ENCODE measurements at places on chromosomes 12 and 14.
A peak's percentile ranks its signal among the peaks of the same experiment; 100 is the strongest.

DNA sequence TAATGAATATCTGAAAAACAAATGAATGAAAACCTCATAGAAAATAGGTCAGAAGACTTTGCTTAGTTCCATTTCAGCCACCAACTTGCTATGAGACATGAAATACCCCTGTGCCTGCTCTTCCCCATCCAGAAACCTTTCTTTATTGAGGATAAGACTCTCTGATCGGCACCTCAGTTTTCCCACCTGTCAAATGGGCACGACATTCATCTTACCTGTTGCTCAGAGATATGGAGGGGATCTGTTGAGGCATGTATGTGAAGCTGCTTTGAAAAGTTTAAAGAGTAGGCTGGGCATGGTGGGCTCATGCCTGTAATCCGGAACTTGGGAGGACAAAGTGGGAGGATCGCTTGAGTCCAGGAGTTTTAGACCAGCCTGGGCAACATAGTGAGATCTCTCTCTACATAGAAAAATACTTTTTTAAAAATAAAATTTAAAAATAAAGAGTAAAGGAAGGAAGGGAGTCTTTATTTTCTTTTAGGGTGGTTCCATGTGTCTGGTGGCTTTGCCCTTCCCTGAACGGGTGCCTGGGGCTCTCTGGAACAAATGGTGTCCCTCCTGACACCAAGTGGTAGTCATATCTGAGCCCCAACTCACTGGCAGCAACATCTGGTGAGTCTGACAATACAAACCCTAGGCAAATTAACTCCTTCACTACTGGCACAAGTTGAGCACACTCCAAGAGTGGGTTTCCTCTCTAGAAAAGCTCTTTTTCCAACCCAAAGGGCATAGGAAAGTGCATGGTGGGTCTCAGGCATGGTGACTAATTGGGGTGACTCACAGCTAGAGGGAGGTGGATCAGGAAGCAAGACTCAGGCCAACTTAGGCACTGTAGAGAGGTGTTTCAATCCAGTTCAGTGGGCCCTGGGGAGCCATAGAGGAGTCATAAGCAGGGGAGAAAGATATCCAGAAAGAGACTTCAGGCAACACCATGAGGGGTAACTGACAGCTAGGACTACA lies 42.1 kb downstream of the MAP1LC3B2 start:
- no peak for DNase-seq

DNA sequence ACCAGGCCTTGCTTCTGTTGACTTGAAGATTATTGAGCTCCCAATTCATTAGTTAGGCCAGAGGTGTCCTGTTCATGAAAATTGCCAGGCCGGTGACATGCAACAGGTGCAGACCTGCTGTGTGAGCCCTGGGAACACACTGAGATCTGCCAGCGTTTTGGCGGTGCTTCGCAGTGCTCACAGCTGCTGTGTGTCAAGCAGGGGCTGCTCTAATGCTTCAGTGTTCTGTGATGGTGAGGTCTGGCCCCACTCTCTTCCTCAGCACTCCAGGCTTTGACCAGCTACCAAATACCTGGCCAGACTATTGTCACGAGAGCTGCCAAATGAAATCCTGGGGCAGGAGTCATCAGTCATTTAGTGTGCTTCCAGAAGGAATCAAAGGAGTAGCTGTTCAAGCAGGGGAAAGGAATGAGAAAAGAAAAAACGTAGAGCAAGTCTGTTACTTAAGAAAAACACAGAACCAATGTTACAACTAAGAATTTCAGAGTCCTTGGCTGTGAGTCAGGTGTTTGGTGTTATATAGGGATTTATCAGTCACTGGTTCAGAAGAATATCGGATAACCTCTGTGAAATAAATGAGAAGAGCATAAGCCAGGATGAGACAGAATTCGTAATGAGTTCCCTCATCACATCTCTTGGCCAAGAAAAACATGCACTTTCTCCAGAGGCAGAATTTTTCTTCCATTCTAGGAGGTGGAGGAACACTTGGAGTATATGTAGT lies 150.8 kb downstream of the FBXL14 start:
- DNase-seq, result no peak

GRCh38 chr14:75441728-75442127 lies 13.9 kb downstream of the JDP2 start:
- no peak for DNase-seq

DNA sequence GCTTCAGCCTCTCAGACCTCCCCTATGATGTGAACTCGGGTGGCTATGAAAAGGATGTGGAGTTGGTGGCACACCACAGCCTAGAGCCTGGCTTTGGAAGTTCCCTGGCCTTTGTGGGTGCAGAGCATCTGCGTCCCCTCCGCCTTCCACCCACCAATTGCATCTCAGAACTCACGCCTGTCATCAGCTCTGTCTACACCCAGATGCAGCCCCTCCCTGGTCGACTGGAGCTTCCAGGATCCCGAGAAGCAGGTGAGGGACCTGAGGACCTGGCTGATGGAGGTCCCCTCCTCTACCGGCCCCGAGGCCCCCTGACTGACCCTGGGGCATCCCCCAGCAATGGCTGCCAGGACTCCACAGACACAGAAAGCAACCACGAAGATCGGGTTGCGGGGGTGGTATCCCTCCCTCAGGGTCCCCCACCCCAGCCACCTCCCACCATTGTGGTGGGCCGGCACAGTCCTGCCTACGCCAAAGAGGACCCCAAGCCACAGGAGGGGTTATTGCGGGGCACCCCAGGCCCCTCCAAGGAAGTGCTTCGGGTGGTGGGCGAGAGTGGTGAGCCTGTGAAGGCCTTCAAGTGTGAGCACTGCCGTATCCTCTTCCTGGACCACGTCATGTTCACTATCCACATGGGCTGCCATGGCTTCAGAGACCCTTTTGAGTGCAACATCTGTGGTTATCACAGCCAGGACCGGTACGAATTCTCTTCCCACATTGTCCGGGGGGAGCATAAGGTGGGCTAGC lies 7.0 kb upstream of the RPS26 start:
- DNase-seq, result no peak

- DNase-seq, result no peak
Measured at GRCh38 chr14:38549564-38549963, 293.7 kb upstream of the CLEC14A start.

GRCh38 chr12:49868952-49869815 lies 26.3 kb upstream of the BCDIN3D start:
- DNase-seq, result peak; percentile 48

- DNase-seq, result no peak
Measured at GRCh38 chr12:101759396-101760047, 20.3 kb upstream of the SYCP3 start.

DNA sequence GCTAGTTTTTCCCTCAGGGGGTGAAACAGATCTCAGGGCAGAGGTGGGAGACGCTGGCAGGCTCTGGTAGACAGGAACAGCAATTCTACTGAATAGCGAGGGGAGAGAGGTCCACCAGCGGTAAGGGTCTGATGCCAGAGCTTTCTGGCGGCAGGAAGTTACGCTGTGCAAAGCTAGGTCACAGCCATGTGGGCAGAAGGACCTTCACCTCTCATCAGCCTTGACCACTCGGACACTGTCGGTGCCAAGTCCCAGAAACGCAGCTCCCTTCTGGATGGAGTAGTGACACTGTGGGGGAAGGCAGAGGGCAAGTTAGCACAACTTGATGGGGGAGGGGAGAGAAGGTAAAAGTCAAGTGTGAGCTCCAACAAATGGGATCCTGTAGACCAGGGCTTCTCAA lies 10.3 kb upstream of the ZNF740 start:
- DNase-seq, result no peak

- DNase-seq, result no peak
Measured at GRCh38 chr12:52673217-52673616, 7.0 kb downstream of the KRT1 start.

DNA sequence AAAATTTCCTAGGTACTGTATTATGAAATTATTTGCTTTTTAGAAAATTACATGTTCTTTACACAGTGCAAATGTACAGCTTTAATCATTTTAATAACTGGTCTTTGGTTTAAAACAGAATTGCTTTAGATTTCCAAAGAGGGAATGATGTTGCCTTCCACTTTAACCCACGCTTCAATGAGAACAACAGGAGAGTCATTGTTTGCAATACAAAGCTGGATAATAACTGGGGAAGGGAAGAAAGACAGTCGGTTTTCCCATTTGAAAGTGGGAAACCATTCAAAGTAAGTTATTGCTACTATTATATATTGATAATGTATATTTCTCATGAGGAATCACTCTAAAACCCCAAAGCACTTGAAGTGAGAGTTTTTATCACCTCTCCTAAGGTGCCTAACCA lies 13.4 kb downstream of the LGALS3 start:
- DNase-seq, result no peak

DNA sequence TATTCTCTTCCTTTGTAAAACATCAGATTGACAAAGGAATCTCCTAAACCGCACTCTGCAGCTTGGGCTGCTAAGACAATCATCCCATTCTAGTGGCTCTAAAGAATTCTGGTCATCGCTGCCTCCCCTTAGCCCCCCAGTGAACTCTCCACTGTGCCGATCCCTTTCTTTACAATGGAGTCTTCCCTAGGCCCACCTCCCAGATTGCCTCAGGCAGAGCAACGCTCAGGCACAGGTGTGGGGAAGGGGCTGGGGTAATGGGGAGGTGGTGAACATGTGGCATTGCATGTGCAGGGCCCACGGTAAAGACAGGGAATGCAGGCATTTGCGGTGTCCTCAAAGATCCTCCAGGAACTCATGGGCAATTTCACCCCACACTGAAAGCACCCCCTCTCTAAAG lies 86.3 kb downstream of the PLEKHG3 start:
- DNase-seq, result no peak

- DNase-seq, result no peak
Measured at GRCh38 chr14:55891692-55892091, 226.5 kb upstream of the PELI2 start.

GRCh38 chr14:41875116-41875515 lies 268.4 kb downstream of the LRFN5 start:
- DNase-seq, result no peak

GRCh38 chr14:55730592-55731310 lies 150.7 kb downstream of the KTN1 start:
- peak; percentile 48 for DNase-seq

DNA sequence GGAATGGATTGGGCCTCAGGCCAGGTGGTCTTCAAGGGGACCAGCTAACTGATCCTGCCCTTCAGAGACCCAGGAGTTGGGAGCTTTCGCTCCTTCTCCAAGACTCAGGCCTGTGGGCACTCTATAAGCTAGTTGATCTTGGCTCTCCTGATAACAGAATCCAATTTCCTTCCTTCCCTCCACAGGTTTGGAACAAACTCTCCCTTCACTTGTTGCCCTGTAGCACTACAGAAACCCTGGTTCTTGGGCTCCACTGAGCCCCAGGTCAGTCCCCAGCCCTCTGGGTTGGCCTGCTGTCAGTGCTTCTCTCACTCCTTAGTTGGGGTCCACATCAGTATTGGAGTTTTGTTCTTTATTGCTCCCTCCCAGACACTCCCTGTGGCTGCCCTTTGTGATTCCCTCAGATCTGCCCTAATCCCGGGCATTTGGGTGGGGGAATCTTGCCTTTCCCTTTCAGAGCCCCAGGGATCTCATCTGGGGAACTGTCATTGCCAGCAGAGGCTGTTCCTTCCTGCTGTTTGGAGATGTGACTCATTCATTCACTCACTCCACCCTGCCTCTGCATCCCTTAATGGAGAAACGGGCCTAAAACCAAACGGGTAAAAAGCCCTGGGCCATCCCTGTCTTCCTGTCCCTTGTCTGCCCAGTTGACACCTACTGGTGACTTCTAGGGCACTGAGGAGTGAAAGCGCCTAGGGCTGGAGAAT lies 4.4 kb upstream of the GPD1 start:
- DNase-seq, result no peak

DNA sequence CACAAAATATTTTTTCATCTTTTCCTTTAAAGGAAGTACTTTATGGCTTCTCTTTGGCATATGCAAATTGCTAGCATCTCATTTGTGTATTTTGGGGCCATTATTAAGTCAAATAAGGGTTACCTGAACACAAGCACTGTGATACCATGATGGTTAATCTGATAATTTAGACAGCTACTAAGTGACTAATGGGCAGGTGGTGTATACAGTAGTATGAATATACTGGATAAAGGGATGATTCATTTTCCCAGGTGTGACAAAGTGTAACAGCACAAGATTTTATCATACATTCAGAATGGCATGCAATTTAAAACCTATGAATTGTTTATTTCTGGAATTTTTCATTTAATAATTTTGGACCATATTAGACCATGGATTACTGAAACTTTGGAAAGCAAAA lies 27.2 kb upstream of the ANO4 start:
- DNase-seq, result no peak

- DNase-seq, result no peak
Measured at GRCh38 chr14:33564774-33565630, 385.9 kb downstream of the EGLN3 start.

- DNase-seq, result no peak
Measured at GRCh38 chr14:105490267-105490571, 827 bp upstream of the TEDC1 start.

GRCh38 chr12:98751580-98752115 lies 106.6 kb downstream of the APAF1 start:
- DNase-seq, result no peak

DNA sequence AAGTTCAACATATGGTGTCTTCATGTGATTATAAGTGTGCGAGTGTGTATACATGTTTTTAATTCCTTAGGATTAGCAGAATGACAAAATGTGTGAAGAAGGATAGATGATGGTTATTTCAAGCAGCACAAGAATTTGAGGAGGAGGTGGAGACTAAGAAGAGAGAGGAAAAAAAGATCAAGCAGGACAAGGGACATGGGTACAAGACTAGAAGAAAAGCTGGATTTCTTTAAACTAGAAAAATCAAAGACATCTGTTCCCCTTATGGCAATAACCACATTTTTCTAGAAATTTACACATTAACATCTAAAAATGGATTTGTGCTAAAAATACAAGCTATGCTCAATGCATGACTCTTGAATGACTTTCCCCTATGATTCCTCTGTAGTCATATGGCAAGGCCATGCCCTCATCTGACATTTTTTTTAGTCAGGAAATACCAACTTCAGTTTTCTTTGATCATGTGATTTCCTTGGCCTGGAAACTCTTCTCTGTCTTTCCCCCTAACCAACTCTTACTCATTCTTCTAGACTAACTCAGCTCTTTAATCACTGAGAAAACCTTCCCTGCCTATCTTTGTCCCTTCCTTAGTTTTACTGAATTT lies 435.8 kb downstream of the NRXN3 start:
- DNase-seq, result no peak

GRCh38 chr12:5222011-5222461 lies 178.4 kb downstream of the KCNA5 start:
- no peak for DNase-seq

DNA sequence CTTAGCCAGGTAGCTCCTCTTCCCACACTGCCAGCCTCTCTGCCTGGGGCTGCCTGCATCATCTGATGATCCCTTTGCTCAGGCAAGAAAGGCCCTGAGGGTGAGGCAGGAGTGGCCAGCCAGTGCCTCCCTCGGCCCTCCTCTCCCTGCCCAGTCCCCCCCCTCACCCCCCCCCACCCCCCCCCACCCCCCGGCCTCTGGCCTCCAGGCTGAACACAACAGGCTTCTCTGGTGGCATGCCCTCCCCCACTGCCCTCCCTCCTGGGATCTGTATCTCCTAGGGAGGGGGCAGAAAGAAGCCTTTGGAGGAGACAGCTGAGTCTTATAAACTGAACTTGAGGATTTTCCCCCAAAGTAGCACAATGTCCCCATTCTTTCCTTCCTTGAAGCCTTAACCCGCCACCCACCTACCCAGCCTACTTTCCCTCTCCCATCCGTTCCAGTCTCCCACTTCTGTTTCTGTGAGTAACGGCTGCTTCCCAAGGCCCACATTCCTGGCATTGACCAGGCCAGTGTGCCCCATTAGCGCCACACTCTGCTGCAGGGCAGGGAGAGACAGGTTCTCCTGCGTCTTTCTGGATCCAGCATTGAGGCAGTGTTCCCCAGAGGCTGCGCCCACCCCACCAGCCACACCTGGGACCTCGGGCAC lies 82.1 kb downstream of the B4GALNT3 start:
- DNase-seq, result no peak

GRCh38 chr14:30621354-30621939 lies 672 bp upstream of the SCFD1 start:
- no peak for DNase-seq

Measured in spinal cord (tissue), 10 donors.